ENCODE measurements at places on chromosomes 6 and 20.

DNA sequence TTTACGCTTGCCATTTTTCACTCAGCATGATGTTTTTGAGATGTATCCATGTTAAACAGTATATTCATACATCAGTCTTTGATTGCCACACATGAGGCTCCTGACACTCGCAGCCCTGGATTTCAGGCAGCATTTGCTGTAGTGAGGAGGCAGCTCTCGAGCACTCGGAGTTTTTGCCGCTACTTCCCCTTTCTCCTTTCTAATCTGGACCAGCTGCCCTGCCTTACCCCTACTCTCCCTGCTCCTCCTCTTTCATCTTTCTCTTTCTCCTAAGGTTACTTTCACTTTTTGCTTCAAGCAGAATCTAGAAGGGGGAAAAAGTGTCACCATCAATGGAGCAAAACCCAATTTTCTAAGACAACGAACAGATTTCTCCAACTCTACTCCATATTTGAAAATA lies 5.9 kb upstream of the CST3 start:
- DNase-seq: no peak

GRCh38 chr6:8707956-8708772 lies 272.8 kb upstream of the SLC35B3 start:
- peak; percentile 0 for DNase-seq

GRCh38 chr20:24109537-24109936 lies 121.0 kb upstream of the GGTLC1 start:
- DNase-seq: no peak

- DNase-seq: no peak
These were observed 39.5 kb downstream of the STAU1 start for GRCh38 chr20:49148601-49149000.

- no peak for DNase-seq
These were observed 143.0 kb upstream of the STXBP5 start for GRCh38 chr6:147061252-147061651.

DNA sequence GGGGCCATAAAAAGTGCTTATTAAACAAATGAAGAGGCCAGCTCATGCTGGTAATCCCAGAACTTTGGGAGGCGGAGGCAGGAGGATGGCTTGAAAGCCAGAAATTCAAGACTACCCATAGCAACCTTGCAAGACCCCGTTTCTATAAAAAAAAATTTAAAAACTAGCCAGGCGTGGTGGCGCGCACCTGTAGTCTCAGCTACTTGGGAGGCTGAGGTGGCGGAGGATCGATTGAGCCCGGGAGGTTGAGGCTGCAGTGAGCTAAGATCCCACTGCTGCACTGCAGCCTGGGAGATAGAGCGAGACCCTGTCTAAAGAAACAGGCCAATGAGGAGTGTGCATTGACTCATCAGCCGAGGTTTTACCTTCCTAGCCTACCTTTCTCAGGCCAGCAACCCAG lies 15.2 kb downstream of the NPEPL1 start:
- no peak for DNase-seq

- DNase-seq: no peak
These were observed 164.3 kb upstream of the PROKR2 start for GRCh38 chr20:5480824-5481600.

- DNase-seq: no peak
These were observed 37.0 kb upstream of the CDKN1A start for GRCh38 chr6:36641543-36641942.

DNA sequence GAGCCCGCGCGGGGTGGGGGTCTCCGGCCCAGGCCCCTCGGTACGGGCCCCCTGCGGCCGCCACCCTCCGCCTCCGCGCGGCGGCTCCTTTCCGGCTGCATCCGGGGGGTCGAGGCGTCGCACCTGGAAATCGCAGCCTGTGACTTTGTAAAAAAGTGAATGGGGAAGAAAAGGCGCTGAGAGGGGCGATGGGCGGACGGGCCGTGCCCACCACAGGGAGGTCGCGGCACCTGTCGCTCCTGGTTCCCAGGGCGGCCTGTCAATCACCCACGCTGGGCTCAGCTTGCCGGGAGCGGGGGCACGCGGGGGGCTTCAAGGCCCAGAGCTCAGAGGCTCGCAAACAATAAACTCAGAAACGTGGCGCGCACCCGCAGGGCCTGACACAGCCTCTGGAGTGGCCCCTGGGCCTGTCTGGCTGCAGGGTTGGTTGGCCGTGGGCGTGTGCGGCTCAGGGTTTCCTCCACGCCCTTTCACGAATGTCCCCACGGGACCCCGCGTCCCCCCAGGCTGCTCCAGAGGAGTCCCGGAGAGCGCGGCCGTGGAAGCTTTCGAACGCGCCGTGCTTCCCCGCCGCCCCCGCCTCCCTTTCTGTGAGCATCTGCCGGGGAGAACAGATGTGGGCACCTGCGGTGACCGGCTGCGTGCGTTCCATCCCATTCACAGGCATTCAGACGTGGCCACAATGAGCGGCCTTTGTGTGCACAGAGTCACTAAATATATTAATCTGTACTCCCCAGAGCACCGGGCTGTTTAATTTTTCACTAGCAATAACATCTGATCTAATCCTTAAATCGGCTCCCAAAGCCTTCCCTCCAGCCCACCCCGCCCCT lies 6.1 kb upstream of the DLL1 start:
- no peak for DNase-seq

DNA sequence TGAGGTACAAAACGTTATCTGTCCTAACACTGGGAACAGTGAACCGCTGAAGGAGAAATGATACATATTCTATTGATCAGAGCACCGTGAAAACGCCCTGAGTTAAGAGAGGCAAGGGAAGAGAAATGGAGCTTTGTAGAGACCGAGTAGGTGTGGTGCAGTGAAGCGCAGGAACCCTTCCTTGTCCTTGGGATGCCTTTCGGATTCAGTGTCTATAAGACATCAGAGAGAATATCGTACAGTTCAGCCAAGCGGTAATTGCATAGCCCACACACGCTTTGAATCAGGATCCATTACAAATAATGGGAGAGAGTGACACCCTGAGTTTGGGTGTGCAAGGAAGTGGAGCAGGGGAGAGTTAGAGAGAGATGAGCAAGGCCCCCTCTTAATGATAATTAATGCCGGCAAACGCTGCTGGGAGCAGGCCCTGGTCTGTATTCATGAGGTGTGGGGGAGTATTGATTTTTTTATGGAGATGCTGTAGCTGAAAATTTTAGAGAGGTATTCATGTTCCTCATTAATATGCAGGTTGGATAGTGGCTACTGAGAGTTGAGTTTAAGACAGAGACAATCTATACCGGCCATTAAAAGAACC lies 20.7 kb downstream of the NOX3 start:
- DNase-seq: no peak

DNA sequence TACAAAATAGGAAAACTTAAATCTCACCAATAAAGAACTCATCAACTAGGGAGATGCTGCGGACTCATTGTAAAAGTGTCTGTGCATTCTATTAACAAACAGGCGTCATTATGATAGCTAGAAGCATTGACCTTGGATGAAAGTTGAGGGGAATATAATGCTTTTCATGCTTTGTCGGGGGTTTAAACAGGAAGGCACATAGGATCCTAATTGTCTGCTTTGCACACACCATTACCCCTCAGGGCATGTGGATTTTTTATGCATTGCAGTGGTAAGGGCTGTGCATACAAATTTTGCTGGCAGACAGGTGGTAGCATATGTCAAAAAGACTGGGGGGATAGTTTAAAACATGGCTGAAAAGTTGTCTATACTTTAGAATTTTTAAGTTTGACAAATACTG lies 447.9 kb upstream of the PLCB4 start:
- no peak for DNase-seq

- DNase-seq: no peak
These were observed 33.4 kb downstream of the LRRC1 start for GRCh38 chr6:53828215-53828614.

DNA sequence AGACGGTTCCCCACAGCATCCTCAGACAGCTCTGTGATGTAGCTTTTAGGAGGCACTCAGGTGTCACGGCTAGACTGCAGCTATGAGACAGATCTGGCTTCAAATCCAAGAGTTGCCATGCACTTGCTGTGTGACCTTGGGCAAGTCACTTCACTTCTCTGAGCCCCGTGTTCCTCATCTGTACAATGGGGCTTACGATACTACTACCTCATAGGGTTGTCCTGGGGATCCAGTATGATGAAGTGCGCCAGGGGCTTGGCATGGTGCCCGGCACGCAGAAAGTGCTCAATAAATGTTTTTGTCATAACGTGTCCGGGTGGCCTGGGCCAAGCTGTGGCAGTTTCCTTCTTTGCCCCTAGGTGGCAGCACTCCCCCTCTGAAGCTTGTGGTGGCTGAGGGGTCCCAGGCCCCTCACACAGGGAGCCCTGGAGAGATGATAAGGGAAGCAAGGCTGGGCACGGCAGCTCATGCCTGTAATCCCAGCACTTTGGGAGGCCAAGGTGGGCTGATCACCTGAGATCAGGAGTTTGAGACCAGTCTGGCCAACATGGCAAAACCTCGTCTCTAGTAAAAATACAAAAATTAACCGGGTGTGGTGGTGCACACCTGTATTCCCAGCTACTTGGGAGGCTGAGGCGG lies 19.1 kb upstream of the CHMP4B start:
- DNase-seq: peak; percentile 46

- DNase-seq: peak; percentile 17
These were observed 891 bp upstream of the POU3F2 start for GRCh38 chr6:98833307-98834059.

- DNase-seq: peak; percentile 35
These were observed 120.2 kb upstream of the BEND3 start for GRCh38 chr6:107235511-107235910.

DNA sequence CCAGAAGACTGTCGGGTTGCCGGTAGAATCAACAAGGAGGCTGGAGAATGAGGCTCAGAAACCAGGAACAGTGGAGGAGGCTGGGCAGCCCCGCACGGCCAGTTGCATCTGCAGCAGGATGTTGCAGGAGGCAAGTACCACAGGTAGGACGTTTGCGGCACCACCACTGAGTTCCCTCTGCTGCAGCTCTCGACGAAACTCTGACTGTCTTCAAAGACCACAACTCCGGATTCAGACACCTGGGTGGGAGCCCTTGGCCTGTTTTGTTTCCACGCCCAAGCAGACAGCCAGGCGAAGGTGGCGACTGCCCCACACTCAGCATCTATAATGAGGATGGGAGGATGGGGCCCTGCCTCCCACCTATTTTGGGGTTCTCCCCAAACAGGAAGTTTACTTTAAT lies 218.2 kb downstream of the ZDHHC14 start:
- DNase-seq: no peak

DNA sequence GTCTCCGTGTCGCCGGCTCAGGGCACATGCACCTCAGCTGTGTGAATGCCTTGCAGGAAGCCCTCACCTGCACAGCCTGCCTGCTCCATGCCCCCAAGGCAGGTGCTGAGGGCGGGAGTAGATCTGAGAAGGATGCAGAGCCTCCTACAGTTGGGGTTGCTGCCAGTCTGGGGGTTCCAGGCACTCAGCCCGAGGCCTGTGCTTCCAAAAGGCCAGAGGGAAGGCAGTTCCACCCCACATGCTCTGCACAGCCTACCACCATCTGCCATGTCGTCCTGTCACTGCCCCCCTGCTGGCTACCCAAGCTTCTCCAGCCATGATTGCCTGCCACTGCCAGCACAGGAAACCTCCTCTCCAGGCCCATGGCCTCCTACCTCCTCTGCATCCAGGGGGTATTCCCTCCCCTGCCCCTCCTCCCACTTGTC lies 19.3 kb downstream of the ACSS1 start:
- DNase-seq: no peak

- DNase-seq: no peak
These were observed 53.3 kb downstream of the SYNDIG1 start for GRCh38 chr20:24522452-24523330.

DNA sequence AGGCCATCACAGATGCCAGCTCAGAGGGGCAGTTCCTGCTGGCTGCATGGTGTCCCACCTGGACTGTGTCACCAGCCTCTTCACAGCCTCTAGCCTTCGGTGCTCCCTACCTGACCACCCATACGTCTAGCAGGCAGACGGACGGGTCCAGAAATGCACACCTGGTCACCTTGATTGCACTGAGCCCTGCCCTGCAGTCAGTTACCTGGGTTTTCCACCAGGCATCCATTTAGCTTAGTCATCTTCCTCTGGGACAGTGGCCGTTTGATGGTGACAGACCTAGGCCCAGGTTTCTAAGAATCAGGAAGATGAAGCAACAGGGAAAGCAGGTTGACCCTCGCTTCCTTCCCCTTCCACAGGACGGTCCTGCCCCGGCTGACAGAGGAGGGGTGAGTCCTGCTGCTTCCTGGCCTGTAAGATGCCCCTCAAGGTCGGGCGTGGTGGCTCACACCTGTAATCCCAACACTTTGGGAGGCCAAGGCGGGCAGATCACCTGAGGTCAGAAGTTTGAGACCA lies 9.8 kb upstream of the BPI start:
- no peak for DNase-seq

GRCh38 chr6:119736296-119737021 lies 386.9 kb upstream of the MAN1A1 start:
- DNase-seq: no peak

GRCh38 chr20:41424546-41424945 lies 57.9 kb upstream of the EMILIN3 start:
- DNase-seq: peak; percentile 74

DNA sequence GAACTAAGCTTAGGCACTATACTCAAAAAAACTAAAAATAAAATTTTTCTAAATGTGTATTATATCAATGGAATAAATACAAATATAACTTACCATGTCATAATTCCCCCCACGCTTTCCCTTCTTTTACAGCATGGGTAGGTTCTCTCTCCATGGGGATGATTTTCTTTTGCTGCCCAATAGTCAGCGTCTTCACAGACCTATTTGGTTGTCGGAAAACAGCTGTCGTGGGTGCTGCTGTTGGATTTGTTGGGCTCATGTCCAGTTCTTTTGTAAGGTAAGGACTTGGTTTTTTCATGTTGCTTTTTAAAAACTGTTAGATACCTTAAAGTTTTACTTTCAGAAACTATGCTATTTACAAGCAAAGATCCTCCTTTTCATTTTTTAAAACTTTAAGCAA lies 85.3 kb downstream of the SLC16A10 start:
- DNase-seq: no peak

- DNase-seq: no peak
These were observed 4.0 kb downstream of the ELOVL2 start for GRCh38 chr6:11040134-11040533.

DNA sequence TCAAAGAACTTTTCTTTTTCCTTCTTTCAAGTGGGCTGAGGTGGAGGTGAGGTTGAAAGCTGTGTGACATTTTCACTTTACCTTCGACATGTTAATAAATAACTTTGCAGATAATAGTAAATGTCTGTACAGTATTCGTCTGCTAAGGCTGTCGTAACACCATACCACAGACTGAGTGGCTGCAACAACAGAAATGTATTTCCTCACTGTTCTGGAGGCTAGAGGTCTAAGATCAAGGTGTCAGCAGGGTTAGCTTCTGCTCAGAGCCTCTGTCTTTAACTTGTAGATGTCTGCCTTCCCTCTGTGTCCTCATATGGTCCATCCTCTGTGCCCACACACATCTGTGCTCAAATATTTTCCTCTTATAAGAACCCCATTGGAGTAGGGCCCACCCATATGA lies 14.9 kb downstream of the PHACTR2 start:
- peak; percentile 64 for DNase-seq
